ENCODE measurements at places on chromosomes 7 and 10. TPM values are rescaled to one million over a fixed set of nuclear protein-coding genes. Genes with fewer than 3 reads are reported as not detected.

SLC16A9 gene
- 2.1 TPM for total RNA-seq

PRKG1 gene
- not detected for total RNA-seq

PHTF2 gene
- 31.8 TPM for total RNA-seq

TUBB8 gene
- not detected for total RNA-seq

TUBAL3 gene
- not detected for total RNA-seq

GHRHR gene
- total RNA-seq: not detected

SORBS1 gene
- 0.43 TPM for total RNA-seq
